ENCODE measurements at places on chromosomes 16 and 17.

DNA sequence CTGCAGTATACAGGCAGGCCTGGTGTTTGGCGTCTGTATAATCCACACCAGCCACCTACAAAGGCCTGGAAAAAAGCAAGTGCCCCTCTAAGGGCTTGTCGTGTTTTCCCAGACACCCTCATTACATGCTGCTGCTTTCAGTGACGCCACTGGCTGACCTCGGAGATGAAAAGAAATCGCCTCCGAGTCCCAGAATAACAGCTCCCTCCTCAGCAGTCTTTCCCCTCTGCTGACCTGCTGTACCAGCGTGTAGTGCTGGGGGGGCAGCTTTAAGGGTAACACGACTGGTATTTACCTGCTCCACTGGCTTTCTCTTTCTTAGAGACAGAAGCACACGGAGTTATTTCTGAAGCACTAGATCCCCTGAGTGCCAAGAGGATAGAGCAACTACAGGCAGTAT is 296.8 kb downstream of the GRIN2A start:
- DNase-seq: no peak

DNA sequence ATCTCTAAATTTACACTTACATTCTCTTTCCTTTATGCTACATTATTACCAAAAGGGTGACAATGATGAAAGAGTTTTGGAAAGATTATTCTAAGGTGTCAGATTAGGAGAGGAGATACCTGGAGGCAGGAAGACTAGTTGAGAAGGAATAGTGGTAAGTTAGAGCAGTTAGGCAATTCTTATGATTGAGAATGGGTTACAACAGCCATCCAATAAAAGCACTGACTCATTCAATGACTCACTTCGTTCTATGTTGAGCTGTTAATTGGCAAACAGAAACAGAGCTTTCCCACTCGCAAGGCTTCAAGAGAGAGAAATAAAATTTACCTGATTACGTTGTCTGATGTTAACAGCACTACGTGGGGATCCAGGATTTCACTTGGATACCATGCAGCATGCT is 5.8 kb downstream of the NUP88 start:
- peak; percentile 68 for DNase-seq

DNA sequence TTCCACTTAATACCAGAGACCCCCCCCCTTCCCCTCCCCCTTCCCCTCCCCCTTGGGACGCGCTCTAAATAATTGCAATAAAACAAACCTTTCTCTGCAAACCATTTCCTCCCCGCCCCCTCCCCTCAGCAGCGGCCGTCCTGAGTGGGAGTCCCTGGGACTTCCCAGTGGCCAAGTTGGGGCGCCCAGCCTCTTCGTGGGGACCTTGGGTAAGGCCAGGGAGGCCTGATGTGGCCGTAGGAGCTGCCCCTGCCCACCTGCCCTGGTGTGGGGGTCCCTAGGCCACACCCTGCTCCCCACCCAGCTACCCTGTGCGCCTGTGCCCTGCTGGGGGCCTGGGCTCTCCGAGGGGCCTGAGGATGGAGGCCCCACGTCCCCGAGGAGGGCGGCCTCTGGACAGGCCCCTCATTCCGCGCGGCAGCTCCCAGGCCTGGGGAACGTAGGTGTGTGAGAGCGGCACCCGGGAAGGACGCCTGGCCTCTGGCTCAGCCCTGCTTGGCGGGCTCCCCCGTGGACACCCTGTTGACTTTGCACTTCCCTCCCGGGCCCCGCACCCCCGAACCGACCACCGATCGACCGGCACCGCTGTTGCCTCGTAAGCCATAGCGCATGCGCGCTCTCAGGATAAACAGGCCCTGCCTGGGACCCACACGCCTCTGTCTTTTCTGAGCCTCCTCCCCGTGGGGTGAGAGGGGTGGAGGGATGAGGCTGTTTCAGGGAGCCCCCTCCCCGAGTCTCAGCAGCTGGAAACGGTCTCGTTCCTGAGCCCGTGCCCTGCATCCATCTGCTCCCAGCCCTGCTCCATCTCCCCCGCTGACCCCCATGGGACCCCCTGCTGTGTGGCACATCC is 9.0 kb downstream of the NTHL1 start:
- no peak for DNase-seq

DNA sequence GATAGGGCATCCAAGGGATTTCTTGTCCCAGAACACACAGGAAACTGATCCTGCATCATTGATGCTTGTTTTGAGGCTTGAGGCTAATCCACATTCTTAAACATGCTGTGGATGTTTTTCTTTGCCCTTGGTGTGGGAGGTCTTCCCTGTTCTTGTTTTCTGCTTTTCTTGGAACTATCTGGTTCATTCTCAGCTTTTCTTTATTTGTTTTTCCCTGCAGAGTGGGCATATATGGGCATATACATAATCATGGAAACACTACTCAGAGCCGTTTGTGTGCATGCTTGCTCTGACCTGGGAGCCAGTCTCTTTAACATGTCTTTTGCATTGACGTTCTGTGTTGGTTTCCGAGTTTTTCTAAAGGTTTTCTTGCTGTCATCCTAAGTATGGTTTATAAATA is 300.0 kb downstream of the SNX29 start:
- no peak for DNase-seq

DNA sequence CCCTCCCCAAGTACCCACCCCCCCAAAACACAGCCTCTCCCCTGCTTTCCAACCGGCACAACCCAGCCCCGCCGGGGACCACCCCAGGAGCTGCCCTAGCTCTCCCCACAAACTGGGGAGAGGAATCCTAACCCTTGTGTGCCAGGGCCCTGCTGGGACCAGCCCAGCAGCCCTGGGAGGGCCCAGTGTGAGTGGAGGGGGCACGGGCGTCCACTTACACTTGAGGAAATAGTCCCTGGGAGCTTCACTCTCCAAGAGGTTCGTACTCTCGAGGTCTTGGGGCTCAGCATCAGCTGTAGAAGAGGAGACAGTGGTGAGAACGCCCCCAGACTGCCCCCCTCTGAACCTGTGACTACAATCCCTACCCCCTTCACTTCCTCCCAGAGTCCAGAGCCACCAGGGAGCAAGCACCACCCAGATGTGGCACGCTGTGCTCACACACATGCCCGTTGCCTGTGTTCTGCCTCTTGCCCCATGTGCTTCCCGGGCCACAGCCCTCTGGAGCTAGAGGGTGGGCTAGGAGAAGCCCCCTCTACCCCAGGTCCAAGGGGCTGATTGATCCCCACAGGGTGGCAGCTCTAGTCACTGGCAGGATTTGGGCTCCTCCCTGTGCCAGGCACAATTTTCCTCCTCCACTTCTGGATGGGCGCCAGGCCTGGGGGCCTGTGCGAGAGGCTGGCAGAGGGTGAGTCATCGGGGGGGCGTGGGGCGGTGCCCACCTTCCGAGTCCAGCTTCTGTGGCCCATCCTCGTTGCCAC is 3.0 kb downstream of the TRIM47 start:
- no peak for DNase-seq

- no peak for DNase-seq
Observed at GRCh38 chr16:11161974-11162373, 94.0 kb downstream of the SOCS1 start.

GRCh38 chr17:51355441-51356410 is 95.4 kb downstream of the UTP18 start:
- DNase-seq: no peak

DNA sequence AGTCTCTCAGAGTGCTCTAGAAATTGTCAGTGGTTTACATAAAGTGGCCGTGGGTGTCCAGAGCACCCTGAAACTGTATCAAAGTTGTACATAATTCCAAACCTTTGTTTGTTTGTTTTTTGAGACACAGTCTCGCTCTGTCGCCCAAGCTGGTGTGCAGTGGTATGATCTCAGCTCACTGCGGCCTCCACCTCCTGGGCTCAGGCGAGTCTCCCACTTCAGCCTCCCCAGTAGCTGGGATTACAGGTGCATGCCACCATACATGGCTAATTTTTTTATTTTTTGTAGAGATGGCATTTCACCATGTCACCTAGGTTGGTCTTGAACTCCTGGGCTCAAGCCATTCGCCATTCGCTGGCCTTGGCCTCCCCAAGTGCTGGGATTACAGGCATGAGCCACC is 24.3 kb upstream of the ADGRG1 start:
- DNase-seq: no peak

- no peak for DNase-seq
Observed at GRCh38 chr16:13348416-13348815, 447.0 kb downstream of the SHISA9 start.

- DNase-seq: no peak
Observed at GRCh38 chr16:29984764-29985147, 10.7 kb downstream of the HIRIP3 start.

DNA sequence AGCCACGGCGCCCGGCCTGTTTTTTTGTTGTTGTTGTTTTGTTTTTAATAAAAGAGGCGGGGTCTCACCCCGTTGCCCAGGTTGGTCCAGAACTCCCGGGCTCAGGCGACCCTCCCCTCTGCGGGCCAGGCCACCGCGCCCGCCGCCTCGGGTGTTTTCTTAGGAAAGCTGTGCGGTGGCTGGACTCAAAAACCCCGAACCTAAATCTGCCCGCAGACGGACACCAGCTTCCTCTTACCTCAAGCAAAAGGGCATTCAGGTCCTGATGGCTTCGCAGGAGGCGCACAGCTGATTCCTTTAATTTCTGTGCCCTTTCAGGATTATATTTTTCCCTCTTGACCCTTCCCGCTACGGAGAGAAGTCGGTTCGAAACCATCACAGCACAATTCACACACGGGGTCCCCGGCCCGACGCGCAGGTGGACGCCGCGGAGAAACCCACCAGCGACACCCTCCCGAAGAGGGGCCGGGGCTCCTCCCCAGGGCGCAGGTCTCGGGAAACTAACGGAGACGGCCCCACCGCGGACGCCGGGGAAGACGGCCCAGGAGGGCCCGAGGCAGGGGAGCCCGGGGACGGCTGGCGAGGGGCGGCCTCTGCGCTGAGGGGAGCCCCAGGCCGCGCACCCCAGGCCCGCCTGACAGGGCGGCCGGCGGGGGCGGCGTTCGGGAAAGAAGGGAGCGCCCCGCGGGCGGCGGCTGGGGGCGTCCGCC is 653 bp downstream of the FANCA start:
- DNase-seq: peak; percentile 14

DNA sequence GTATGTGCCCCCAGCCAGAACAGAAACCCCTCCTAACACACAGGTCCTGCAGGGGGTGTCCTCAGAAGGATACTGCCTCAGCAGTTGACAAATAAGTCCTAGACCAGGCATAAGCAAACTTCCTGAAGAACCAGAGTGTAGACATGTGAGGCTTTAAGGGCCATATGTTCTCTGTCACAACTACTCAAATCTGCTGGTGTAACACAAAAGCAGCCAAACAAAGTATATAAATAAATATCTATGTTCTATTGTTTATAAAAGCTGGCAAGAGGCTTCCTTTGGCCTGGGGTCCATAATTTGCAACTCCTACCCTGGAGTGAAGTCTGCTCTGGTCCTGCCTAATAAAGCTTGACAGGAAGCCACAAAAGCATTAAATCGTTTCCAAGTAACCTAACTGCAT is 9.9 kb downstream of the FAM83G start:
- no peak for DNase-seq

GRCh38 chr17:41131979-41132378 is 8.0 kb upstream of the KRTAP4-12 start:
- DNase-seq: peak; percentile 93

DNA sequence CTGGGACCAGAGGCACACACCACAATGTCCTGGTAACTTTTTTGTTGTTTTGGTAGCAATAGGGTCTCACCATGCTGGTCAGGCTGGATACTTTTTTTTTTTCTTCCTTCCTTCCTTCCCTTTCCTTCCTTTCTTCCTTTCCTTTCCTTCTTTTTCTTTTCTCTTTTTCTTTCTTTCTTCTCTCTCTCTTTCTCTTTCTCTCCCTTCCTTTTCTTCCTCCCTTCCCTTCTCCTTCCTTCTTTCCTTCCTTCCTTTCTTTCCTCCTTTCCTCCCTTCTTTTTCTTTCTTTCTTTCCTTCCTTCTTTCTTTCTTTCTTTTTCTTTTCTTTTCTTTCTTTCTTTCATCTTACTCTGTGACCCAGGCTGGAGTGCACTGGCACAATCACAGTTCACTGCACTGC is 18.4 kb upstream of the ULK2 start:
- DNase-seq: no peak

DNA sequence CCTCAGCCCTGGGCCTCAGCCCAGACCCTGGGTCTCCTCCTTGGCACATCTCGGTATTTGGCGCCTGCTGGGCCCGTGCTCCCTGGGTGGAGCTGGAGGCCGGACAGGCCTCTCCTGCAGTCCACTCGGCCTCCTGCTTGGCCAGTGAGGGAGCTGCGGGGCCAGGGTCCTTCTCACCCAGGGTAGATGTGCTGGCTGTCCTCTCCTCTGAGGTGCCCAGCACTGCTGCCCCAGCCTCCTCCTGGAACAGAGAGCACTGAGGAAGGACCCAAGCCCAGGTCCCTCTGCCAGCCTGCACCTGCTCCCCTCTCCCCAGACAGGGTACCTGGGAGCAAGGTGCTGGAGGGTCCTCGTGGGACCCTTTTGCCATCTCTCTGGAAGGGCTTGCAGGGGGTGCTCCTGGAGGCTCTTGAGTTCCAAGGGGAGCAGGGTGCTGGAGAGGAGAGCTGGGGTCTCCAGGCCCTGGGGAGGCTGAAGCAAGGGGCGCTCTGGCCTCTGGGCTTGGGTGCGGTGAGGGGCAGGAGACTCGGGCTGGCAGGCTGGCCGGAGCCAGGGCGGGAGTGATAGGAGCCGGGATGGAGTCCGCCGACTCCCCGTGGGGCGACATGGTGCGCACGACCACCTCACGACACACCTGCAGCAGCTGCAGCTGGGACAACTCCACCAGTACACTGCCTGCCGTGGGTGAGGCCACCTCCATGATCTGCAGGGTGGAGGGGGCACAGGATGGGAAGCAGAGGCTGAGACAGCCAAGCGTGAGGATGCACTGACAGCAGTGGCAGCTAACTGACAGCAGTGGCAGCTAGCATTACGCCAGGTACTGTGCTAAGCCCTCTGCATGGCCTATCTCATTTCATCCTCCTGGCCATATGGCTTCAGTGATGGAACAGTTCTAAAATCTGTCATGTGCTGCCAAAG is 17.8 kb downstream of the TSPOAP1 start:
- DNase-seq: no peak

DNA sequence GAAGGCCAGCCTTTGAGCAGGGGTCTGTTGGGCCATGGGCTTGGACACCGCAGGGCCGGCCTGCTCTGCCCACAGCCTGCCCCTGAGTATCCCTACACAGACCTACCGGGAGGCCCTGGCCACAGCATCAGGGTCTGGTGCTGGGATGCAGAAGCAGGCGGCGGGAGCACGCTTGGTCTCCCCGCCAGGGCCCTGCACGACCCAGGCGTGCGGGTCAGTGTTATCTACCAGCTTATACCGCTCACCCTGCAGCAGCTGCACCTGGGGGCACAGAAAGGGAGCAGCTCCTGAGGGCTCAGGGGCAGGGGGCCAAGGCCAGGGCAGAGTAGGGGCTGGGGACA is 8.8 kb downstream of the EVPL start:
- DNase-seq: no peak

GRCh38 chr17:70153210-70153609 is 16.1 kb upstream of the KCNJ2 start:
- no peak for DNase-seq

- DNase-seq: peak; percentile 76
Observed at GRCh38 chr17:27494192-27495091, 38.2 kb downstream of the KSR1 start.

DNA sequence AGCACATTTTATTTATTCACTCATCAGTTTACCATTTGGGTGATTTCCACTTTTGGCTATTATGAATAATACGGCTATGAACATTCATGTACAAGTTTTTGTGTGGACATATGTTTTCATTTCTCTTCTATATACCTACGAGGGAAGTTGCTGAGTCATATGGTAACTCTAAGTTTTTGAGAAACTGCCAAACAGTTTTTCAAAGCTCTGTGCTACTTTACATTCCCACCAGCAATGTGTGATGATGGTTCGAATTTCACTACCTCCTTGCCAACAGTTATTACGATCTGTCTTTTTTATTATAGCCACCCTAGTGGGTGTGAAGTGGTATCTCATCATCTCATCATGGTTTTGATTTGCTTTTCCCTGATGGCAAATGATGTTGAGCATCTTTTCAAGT is 63.7 kb upstream of the MRTFB start:
- DNase-seq: no peak

All from kidney tubule cell (primary cell).